ENCODE measurements at places on chromosomes 1 and 21.

- no peak for DNase-seq
Observed at GRCh38 chr1:43847290-43847689, 86.3 kb upstream of the ARTN start.

- no peak for DNase-seq
Observed at GRCh38 chr1:54218883-54219687, 19.1 kb downstream of the MRPL37 start.

- DNase-seq, result no peak
Observed at GRCh38 chr21:25307489-25307888, 299.8 kb downstream of the MRPL39 start.

DNA sequence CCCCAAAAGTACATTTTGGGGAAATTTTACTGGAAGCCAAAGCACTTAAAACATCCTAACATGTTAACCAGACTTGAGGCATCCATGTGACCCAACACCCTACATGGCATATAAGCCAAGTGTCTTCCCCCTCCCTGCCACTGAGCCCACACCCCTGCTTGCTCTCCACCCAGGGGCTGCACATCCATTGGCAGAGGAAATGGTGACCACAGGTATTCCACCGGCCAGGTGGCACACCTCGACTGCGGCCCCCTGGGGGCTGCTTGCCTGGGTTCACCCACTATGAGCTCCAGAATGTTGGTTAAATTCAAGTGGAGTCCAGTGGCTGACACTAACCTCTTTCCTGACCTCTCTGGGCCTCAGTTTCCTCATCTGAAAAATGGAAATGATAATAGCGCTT, 64.4 kb upstream of the FAM20B start:
- DNase-seq, result no peak

- no peak for DNase-seq
Observed at GRCh38 chr1:38497921-38498656, 361.5 kb downstream of the RRAGC start.

DNA sequence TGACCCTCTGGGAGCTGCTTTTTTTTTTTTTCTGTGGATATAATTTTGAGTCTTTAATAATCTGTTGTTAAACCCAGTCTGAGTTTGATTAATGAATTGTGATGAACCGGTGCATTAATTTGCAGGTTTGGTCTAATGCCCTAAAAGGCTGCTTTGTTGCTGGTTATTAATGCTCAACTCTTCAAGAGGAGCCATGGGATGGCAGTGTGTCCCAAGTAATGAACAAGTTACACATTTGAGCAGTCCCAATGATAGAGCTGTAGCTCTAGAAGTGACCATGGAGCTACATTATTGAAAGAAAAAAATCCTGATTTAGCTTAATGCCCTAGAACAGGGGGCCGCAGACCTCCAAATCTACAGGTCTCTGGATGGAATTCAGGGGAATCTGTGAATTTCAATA, 53.1 kb downstream of the RWDD3 start:
- no peak for DNase-seq

DNA sequence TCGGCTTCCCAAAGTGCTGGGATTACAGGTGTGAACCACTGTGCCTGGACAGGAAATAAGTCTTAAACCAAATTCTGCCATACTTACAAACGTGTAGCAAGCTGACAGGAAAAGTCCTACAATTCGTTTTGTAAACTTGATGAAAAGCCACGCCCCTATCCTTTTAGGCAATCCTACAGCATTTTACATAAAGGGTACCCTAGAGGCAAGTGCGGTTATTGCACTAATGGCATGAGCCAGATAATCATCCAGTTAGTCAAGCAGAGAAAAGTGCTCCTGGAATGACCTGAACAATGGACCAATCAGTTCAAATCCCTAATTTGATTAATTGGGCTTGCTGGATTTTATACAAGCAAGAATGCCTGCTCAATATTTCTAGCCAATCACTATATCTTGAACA, 338.2 kb downstream of the KIF26B start:
- no peak for DNase-seq

- DNase-seq, result no peak
Observed at GRCh38 chr1:156439777-156440183, 60.8 kb downstream of the MEF2D start.

- DNase-seq, result peak; percentile 67
Observed at GRCh38 chr1:213374369-213374768, 323.3 kb downstream of the RPS6KC1 start.

DNA sequence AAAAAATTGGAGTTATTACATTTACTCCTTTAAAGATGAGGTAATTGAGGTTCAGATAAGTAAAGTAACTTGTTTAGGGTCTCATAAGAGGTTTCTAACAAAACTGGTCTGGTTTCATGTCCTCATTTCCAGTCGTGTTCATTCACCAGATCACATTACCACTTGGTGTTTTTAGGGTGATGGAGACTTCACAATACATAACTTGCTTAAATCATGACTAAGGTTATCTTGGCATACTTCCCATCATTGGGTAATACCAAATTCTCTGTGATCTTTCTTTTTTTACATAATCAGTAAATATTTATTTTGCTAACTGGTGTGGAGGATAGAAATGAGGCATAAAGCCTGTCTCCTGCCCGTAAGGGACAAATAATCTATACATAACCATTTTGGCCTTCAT, 31.6 kb upstream of the RPTN start:
- no peak for DNase-seq

DNA sequence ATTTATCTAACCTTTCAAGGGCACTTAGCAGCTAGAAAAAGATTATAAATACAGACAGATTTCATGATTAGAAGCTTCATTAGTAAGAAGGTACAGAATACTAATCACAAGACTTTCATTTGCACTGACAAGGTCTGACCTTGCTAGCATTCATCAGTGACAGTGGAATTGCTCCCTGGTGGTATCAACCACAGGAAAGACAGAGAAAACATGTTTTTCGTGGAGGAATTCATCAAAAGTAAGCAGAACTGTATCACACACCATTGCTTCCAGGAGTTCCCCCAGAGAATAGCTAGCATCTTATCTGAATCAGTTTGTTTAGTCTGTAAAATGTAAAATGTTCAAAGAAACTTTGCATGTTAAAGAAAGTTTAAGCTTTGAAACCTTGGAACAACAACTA, 20.6 kb upstream of the CRB1 start:
- no peak for DNase-seq

- no peak for DNase-seq
Observed at GRCh38 chr1:32052887-32053286, 19.9 kb upstream of the TMEM39B start.

GRCh38 chr21:45136927-45137611, 62.7 kb downstream of the ADARB1 start:
- DNase-seq, result peak; percentile 73

DNA sequence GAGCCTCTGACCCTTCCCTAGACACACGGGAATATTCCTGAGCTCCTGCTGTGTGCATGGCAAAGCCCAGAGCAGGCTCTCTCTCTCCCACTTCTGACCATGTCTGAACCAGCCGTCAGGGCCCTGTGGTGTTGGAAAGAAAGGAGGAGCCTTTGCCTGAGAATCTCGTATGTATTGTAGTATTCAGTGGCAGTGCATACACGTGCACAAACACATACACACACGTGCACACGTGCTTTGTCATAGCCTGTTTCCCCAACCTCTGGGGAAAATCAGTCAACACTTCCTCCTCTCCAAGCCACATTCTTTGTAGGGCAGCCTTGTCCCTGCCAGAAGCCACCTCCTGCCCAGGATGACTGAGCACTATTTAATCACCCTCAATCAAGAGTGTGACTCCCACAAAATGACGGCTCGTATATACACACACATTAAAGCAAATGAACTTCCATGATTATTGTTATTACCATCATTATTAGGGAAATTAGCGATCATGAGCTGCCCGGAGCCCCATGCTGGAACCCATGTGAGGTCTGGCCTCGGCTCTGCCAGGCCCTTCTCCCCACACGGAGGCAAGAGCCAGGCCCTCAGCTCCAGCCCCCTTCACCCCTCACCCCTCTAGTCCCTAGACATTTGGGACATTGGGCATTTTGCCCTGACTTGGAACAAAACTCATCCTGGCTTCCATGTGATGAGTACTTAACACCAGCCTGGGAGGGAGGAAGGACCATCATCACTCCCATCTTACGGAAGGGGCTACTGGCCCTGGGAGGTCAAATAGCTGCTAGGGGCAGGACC, 331.9 kb downstream of the NPHP4 start:
- DNase-seq, result no peak

DNA sequence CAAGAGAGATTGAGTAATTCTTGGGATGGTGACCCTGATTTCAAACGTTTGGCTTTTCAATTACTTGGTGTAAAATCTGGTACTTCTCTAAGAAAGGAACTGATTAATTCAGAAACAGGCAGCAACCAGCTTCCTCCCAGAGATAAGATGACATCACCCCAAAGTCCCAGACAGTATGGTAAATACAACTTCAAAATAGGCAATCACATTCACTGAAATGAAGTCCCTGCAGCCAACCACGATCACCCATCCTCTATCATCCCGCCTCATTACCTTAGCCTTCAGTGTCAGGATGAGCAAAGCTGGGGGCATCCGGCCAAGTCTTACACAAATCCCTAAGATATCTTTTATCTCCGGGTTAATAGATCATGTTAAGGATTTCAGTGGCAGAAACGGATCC, 26.4 kb upstream of the RUNX1 start:
- no peak for DNase-seq

GRCh38 chr1:67053535-67053784, 488 bp downstream of the SLC35D1 start:
- peak; percentile 18 for DNase-seq

GRCh38 chr1:202952099-202952498, 6.0 kb downstream of the ADIPOR1 start:
- DNase-seq, result no peak

DNA sequence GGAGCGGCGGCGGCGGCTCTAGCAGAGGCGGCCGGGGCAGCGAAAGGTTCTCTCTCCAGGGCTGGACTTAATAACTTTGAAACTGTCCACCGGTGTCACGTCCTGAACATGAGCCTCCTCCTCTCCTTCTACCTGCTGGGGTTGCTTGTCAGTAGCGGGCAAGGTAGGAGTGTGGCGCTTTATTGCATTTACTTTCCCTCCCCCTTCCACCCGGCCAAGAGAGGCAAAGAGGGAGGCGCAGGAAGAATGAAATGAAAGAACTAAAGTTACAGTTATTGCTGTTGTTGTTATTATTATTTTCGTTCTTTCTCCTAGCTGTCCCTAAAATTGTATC, 214 bp downstream of the NCAM2 start:
- DNase-seq, result no peak

GRCh38 chr1:30755746-30756145, 1.8 kb downstream of the LAPTM5 start:
- DNase-seq, result no peak

All from stimulated activated CD4-positive, alpha-beta T cell treated with anti-CD3 and anti-CD28 coated beads, Interleukin-2, amount 100 ng/mL, for 48 hours (primary cell).